Testis (tissue), 5 donors: ENCODE measurements at places on chromosomes 5 and 9. TPM values are rescaled to one million over a fixed set of nuclear protein-coding genes. Genes with fewer than 3 reads are reported as not detected.

GRCh38 chr5:42228279-42228678, 195.0 kb upstream of the GHR start:
- H3K4me1 ChIP-seq, result no peaks in the 10 kb centered on the region
- DNase-seq, result no peak
- H3K36me3 ChIP-seq, result no peaks in the 10 kb centered on the region

GRCh38 chr9:134666208-134666607, 24.6 kb downstream of the COL5A1 start:
- no peak for DNase-seq
- no peaks in the 10 kb centered on the region for H3K36me3 ChIP-seq
- H3K27me3 ChIP-seq, result no peaks in the 10 kb centered on the region
- peaks cover 17% of the 10 kb centered on the region for H3K4me1 ChIP-seq
- no peak overlapping the region for H3K27ac ChIP-seq
- no peak overlapping the region for H3K4me3 ChIP-seq

DNA sequence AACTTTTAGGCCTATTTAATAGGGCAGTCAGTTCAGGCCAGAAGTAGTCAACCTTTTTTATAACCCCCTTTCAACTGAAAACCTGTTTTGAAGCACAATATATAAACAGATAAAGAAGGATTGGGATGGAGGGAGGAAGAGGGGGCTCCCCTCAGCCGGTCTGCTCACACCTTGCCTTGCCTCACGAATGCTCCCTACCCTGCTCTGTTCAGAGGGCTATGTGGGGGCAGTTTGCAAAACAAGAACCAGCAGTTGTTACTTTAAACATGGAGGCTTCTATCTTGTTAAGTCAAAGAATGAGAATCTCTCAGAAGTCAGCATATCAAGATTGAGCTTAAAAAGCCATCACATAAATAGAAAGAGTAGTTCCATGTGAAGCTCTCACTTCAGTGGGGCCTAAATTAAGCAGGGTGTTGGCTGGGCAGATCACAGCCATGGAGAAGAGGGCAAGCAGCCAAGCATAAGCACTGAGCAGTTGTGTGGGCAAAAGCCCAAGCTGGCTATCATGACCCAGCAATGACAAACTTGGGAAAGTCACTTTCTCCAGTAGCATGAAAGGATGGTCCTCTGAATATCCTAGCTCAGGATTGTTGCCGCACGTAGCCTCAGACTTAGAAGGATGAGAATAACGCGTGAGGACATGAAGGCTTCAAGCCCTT, 70.6 kb downstream of the ALDH1A1 start:
- peaks cover 8% of the 10 kb centered on the region for H3K4me1 ChIP-seq
- no peaks in the 10 kb centered on the region for H3K27me3 ChIP-seq
- no peaks in the 10 kb centered on the region for H3K36me3 ChIP-seq
- peak overlapping the region; percentile 43 for H3K27ac ChIP-seq
- no peak overlapping the region for H3K4me3 ChIP-seq
- DNase-seq, result peak; percentile 55

DNA sequence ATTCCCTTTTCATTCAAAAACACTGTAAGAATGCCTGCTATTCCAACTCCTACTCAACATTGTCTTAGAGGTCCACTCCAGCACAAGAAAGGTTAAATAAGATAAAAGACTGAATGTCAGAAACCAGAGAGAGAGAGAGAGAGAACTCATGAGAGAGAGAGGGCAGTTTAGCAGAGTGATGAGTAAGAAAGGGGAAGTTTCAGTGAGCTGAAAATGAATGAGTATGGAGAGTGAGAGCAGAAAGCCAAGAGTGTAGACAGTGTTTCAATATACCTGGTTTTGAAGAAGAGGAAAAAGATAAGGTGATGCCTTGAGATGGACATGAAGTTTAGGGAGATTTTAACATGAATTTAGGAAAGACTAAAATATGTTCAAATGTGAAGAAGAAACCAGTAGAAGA, 528.0 kb upstream of the SEMA6A start:
- peaks cover 4% of the 10 kb centered on the region for H3K4me1 ChIP-seq
- H3K27ac ChIP-seq, result no peak overlapping the region
- no peaks in the 10 kb centered on the region for H3K36me3 ChIP-seq
- no peaks in the 10 kb centered on the region for H3K27me3 ChIP-seq
- H3K4me3 ChIP-seq, result no peak overlapping the region

- H3K27me3 ChIP-seq, result no peaks in the 10 kb centered on the region
- H3K4me1 ChIP-seq, result peaks cover 15% of the 10 kb centered on the region
- no peak overlapping the region for H3K27ac ChIP-seq
- no peak overlapping the region for H3K4me3 ChIP-seq
Observed at GRCh38 chr9:136860933-136861873, 4.9 kb downstream of the EDF1 start.

DNA sequence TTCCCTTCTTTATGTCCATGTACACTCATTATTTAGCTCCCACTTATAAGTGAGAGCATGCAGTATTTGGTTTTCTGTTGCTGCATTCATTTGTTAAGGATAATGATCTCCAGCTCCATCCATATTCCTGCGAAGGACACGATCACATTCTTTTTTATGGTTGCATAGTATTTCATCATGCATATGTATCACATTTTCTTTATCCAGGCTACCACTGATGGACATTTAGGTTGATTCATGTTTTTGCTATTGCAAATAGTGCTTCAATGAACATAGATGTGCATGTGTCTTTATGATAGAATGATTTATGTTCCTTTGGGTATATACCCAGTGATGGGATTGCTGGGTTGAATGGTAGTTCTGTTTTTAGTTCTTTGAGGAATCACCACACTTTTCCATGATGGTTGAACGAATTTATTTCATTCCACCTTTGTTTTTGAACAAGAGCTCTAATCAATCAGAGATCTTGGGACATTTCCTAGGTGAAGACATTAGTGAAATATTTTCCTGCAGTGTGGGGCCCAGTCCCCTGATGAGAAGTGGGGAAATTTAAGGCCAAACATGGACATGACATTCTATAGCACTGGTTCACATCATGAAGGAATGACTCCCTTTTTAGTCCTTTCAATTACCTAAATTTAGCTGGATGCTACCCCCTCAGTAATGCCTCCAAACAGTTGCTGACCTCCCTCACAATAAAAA, 7.1 kb upstream of the TEX48 start:
- H3K36me3 ChIP-seq, result no peaks in the 10 kb centered on the region
- H3K4me1 ChIP-seq, result no peaks in the 10 kb centered on the region
- H3K27me3 ChIP-seq, result no peaks in the 10 kb centered on the region
- no peak overlapping the region for H3K4me3 ChIP-seq
- no peak for DNase-seq
- no peak overlapping the region for H3K27ac ChIP-seq

- H3K27me3 ChIP-seq, result no peaks in the 10 kb centered on the region
- no peaks in the 10 kb centered on the region for H3K4me1 ChIP-seq
- DNase-seq, result no peak
- H3K27ac ChIP-seq, result no peak overlapping the region
- H3K36me3 ChIP-seq, result no peaks in the 10 kb centered on the region
Observed at GRCh38 chr5:87182649-87183048, 85.0 kb upstream of the RASA1 start.

DNA sequence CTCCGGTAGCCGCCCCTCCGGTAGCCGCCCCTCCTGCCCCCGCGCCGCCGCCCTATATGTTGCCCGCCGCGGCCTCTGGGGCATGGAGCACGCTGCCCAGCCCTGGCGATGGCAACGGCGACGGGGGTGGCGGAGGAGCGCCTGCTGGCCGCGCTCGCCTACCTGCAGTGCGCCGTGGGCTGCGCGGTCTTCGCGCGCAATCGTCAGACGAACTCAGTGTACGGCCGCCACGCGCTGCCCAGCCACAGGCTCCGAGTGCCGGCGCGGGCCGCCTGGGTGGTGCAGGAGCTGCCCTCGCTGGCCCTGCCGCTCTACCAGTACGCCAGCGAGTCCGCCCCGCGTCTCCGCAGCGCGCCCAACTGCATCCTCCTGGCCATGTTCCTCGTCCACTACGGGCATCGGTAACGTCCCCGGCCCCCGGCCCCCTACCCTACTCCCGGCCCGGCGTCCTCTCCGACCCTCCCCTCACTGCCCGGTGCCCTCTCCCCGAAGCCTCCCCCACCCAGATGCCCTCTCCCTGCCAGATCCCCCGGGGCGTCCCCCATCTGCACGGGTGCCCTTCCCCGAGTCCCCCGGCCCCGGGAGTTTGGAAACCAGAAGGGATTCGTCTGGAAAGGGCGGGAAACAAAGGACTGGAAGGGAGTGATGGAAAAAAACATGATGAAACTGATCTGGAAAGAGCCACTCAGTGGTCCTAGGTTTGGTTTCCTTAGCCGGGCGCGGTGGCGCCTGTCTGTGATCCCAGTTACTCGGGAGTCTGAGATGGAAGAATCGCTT, 417 bp downstream of the SRD5A1 start:
- H3K36me3 ChIP-seq, result no peaks in the 10 kb centered on the region
- peak overlapping the region; percentile 97 for H3K4me3 ChIP-seq
- H3K27ac ChIP-seq, result no peak overlapping the region
- peaks cover 19% of the 10 kb centered on the region for H3K4me1 ChIP-seq
- DNase-seq, result peak; percentile 51

- no peak overlapping the region for H3K4me3 ChIP-seq
- DNase-seq, result no peak
- H3K27me3 ChIP-seq, result no peaks in the 10 kb centered on the region
- no peak overlapping the region for H3K27ac ChIP-seq
- H3K4me1 ChIP-seq, result peaks cover 1% of the 10 kb centered on the region
- no peaks in the 10 kb centered on the region for H3K36me3 ChIP-seq
Observed at GRCh38 chr5:177547736-177548135, 6.6 kb downstream of the FAM193B start.

DNA sequence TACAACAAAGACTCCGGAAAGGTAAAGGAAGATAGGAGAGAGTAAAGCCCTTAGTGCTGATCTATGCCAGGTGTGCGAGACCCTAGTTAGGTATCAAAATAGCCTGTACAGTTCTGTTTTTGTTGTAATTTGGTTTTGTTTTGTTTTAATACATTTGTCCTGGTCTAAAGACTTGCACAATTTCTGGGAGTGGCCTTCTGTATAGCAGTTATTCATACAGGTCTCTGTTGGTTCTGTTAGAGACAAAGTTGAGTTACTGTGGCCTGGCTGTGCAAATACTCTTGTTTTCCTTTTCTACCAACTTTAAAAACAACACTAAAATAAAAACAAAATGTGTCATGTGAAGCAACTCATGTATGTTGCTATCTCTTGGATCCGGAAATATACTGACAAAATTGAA, 163.6 kb downstream of the COMMD10 start:
- H3K36me3 ChIP-seq, result no peaks in the 10 kb centered on the region
- H3K27me3 ChIP-seq, result no peaks in the 10 kb centered on the region
- no peaks in the 10 kb centered on the region for H3K4me1 ChIP-seq
- DNase-seq, result no peak
- no peak overlapping the region for H3K27ac ChIP-seq
- H3K4me3 ChIP-seq, result no peak overlapping the region

PCDHAC1 gene
- 1.8 TPM for polyA plus RNA-seq

MRRF gene
- 63.4 TPM for polyA plus RNA-seq

ITGA2 gene
- polyA plus RNA-seq, result 0.90 TPM

CCL27 gene
- 1.4 TPM for polyA plus RNA-seq

CDX1 gene
- polyA plus RNA-seq, result 3.4 TPM

CAVIN4 gene
- 3.7 TPM for polyA plus RNA-seq
